ENCODE measurements at places on chromosomes 2 and 18. TPM values are rescaled to one million over a fixed set of nuclear protein-coding genes. Genes with fewer than 3 reads are reported as not detected.

- no peak for DNase-seq
These were observed 217.1 kb downstream of the KLHL29 start for GRCh38 chr2:23602116-23602515.

Gene MYOM1
- 3.1 TPM for polyA plus RNA-seq

GRCh38 chr2:28659127-28659526 is 92.5 kb upstream of the PPP1CB start:
- no peak for DNase-seq

GRCh38 chr18:76993573-76993972 is 139.0 kb downstream of the MBP start:
- DNase-seq, result no peak
